ENCODE measurements at places on chromosomes 2 and 18. TPM values are rescaled to one million over a fixed set of nuclear protein-coding genes. Genes with fewer than 3 reads are reported as not detected.

- no peak for DNase-seq
Observed at GRCh38 chr2:152861349-152861942, 143.0 kb downstream of the ARL6IP6 start.

- peak; percentile 85 for DNase-seq
Observed at GRCh38 chr18:7038330-7038851, 79.2 kb downstream of the LAMA1 start.

GRCh38 chr2:21892140-21892539 is 768.4 kb downstream of the TDRD15 start:
- DNase-seq, result no peak

DNA sequence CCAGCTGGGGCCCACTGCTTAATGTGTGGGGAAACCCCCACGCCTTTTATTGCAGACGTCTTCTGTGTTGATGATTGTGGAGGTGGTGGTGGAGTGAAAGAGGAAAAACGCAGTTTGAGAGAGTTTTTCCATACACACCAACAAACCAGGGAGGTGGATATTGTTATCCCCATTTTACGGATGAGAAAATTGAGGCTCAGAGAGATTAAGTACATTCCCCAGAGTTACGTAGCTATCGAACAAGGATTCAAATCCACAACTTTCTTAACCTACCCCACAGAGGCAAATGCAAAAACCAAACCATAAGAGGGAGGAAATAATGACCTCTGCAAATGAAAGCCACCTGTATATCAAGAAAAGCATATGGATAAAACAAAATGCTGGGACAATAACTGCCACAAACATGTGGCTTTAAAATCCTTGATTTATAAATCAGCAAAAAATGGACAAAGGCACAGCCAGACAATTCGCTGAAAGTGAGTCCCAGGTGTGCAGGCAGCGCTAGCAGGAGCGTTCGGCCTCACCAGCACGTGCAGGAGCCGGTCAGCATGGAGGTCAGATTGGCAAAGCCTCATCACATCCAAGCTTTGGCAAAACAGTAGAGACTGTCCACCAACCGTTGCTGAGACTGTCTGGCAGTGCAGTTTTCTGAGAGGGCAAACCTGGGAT is 12.6 kb upstream of the RAB17 start:
- no peak for DNase-seq

The HTR2B gene
- total RNA-seq, result 5.3 TPM

The UCN gene
- 0.36 TPM for total RNA-seq

The TMEM247 gene
- not detected for total RNA-seq

DNA sequence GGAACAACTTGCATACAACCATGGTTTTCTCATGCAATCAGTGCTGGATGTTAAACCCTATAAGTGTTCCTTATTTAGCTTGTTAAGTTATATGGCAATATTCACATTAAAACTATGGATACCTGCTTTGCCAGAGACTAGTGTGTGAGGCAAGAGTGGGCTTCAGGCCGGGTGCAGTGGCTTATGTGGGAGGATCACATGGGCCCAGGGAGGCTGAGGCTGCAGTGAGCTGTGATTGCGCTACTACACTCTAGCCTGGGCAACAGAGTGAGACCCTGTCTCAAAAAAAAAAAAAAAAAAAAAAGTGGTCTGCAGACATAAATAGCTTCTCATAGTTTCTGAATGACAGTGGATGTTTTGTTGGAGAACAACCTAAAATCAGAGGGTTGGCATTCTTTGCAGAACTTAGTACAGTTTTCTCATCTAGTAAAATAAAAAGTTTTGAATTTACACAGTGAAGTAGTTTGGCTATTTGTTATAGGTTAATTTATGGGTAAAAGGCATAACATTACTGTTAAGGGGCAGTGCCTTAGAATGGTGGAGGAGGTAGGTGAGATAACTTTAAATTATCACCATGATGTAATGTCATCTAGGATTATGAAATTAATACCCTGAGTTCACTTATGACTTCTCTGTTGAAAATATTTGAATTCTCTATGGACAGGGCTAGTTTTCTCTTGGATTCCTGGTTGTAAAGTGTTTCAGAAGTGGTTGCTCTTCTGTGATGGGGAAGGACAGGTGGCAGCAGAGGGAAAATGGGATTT is 5.3 kb downstream of the CERS6 start:
- no peak for DNase-seq

The UGT1A6 gene
- not detected for total RNA-seq

The ACMSD gene
- not detected for total RNA-seq

Measured in osteoblast (primary cell).